ENCODE measurements at places on chromosomes 1 and 21.
A peak's percentile ranks its signal among the peaks of the same experiment; 100 is the strongest.

DNA sequence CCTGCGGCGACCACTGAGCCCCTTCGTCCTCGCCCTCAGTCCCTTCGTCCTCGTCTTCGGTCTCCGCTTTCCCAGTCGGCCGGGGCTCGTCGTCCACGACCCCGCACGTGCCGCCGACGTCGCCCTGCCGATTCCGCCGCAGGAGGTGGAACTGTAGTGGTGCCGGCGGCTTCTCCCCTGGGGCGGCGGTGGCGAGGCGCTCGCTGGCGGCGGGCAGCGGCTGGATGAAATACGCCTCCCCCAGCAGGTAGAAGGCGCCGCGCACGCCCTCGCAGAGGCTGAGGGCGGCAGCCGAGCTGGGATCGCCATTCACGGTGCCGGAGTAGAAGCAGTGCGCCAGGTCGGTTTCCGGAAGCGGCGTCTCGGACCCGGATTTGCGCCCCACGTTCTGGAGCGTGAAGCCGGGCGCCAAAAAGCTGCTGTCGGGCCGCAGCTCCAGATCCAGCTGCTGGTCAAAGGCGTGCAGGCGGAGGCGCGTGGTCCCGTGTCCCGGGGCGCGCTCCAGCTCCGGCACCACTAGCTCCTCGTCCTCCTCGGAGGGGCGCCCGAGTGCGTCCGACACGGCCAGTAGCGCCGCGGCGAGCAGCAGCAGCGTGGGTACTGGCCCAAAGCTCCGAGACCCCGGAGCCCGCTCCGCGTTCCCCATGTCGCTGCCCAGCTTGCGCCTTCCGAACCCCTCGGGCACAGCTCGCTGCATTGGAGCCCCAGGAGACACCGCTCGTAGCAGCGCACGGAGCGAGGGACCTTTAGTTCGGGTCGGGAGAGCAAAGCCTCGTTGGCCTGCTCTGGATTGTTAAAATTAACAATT lies 747 bp downstream of the ADAMTS1 start:
- DNase-seq: peak; percentile 45

- DNase-seq: no peak
Measured at GRCh38 chr1:220160027-220160426, 66.1 kb downstream of the IARS2 start.

DNA sequence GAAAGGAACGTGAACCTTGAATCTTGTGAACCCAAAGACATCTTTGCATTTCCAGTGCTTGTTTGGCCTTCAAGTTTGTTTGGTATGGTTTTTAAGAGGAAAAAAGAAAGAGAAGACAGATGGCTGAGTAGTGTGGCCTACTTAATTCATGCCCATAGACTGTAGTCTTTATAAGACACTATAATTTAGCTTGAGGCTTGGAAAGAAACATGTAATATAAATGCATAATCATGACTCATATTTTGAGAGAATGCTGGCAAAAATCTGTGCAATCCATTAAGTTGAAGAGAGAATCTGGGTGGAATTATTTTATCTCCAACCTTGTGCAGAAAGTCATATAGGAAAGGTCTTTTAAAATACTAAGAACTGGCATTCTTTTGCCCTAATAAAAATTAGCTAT lies 179.3 kb downstream of the SIPA1L2 start:
- DNase-seq: no peak

- no peak for DNase-seq
Measured at GRCh38 chr21:16309250-16309971, 579.6 kb downstream of the USP25 start.

- no peak for DNase-seq
Measured at GRCh38 chr1:220484135-220484534, 43.8 kb upstream of the MARK1 start.

DNA sequence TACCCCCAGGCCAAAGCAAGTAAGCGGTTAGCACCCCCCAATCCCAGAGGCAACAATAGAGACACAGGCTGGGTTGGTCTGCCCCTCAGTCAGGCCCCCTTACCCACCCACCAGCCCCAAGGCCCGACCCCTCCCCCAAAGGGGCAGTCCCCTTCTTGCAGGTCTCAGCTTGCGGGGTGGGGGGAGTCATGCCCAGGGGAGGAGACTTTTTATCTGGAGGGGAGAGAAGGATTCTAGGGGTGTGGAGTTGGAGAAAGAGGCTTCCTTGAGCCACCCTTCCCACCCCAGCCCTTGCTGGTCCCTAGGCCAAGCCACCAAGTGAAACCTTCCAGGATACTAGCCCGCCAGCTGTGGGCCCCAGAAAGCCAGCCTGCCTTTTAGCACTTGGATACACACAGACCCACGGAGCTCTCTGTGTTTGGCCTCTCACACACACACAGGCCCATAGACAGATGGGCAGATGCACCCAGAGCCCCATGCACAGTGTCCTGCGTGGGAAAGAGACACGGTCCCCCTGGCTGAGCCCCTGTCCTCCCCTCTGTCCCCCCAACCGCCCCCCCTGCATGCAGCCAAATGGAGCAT lies 7.1 kb downstream of the TMEM54 start:
- DNase-seq: no peak

DNA sequence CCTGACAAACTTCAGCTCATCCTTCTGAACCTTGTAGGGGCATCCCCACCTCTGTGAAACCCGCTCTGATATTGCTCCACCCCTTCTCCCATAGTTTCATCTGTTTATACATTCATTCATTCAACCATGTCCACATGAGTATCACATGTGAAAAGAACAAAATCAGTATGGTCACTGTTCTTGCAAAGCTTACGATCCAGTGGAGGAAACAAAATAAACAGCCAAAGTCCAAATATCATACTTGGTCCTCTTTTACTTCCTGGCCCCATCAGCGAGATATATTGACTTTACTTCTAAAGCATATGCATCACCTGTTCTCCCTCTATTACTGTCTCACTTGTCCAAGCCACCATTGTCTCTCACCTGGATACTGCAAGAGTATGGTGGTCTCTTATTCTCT lies 35.6 kb downstream of the C8A start:
- no peak for DNase-seq

- DNase-seq: no peak
Measured at GRCh38 chr1:6197746-6198427, 1.5 kb downstream of the RPL22 start.

- DNase-seq: no peak
Measured at GRCh38 chr1:33327587-33328325, 6.9 kb upstream of the A3GALT2 start.

DNA sequence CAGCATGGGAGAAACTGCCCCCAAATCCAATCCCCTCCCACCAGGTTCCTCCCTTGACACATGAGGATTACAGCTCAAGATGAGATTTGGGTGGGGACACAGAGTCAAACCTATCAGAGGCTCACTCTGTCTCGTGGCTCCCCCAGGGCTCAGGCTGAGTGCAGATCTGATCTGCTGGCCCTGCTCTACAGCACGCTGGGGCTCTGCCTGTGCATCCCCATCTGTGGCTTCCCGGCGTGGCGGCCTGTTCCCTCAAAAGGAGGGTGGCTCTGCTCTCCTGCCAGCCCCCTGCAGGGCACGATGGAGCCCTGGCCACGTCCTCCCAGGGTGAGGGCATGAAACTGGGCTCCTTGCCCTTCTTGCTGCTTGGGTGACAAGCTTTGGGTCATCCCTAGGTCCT lies 19.8 kb upstream of the SMYD3 start:
- no peak for DNase-seq

DNA sequence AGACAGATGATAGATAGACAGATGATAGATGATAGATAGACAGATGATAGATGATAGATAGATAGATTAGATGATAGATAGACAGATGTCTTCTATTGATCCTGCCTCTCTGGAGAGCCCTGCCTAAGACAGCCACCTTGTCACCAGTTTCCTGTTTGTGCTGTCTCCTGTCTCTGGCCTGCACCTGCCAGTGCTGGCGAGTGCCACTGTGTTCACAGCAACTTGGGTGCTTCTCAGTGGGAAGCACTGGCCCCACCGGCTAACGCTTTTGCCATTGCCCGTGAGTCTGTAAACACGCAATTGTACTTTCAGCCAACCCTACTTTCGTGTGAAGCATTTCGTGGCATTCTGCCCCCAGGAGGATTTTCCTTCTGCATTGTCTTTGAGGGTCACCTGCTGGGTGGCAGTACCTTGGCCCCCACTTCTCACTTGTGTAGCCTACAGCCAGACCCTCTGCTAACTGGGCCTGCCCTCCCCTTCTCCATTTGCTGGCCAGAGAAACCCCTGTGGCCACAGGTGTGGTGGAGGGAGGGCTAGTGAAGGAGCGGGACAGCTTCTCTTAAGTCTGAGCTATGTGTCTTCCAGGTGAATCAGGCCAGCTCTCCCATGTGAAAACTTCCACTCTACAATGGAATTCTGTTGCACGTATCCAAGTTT lies 23.4 kb upstream of the PDE9A start:
- no peak for DNase-seq
